CD4-positive, alpha-beta T cell (primary cell): ENCODE measurements at places on chromosomes 3 and 15. TPM values are rescaled to one million over a fixed set of nuclear protein-coding genes. Genes with fewer than 3 reads are reported as not detected.

WDR93 gene
- not detected for total RNA-seq

SCN11A gene
- total RNA-seq = not detected

- DNase-seq = no peak
Measured at GRCh38 chr15:25771338-25771706, 91.8 kb downstream of the ATP10A start.

DNA sequence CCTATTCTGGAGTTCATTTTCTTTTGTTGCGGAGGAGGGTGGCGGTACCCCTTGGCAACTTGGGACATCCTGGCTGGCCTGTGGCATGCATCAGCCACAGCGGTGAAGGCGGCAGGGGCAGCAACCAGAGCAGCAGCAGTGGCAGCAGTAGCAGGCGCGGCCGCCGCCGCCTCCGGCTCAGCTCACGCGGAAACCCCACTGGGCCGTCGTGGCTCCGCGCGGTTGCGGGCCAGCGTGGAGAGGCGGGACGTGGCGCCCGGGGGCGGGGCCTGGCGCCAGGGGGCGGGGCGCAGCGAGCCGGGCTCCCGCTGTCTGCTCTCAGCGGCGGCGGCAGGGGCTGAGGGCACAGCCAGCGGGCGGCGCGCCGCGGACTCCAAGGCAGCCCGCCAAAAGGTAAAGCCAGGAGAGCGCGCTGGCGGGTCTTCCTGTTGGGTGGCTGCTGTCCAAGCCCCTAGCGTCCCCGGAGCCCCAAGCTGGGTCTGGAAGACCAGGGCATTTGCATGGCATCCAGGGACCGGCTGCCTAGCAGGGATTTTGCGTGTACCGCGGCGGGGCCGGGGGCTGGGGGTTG, 334.4 kb upstream of the THRB start:
- no peak for DNase-seq

GRCh38 chr3:90054311-90054710, 946.9 kb downstream of the EPHA3 start:
- DNase-seq = no peak

- DNase-seq = no peak
Measured at GRCh38 chr3:185657211-185657610, 71.1 kb downstream of the SENP2 start.

DNA sequence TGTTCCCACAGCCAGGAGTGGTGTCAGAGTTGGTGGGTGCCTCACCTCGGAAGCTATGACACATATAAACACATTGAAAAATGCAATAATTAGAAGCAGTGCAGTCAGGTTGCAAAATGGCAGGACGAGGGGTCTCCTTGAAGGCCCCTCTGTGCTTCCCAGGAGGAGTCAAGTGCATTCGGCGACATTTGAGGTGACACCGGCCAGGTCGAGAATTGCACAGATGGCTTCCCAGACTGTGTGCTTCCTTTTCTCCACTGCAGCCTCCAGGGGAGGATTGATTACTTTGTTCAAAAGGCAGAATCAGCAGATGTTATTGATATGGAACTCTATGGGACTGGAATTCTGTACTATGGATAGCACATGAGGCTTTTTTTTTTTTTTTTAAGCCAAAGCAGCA, 163.2 kb downstream of the MINAR1 start:
- DNase-seq = no peak
